ENCODE measurements at places on chromosomes 1 and 21.

- no peak for DNase-seq
Observed at GRCh38 chr1:24770881-24771280, 25.6 kb downstream of the CLIC4 start.

DNA sequence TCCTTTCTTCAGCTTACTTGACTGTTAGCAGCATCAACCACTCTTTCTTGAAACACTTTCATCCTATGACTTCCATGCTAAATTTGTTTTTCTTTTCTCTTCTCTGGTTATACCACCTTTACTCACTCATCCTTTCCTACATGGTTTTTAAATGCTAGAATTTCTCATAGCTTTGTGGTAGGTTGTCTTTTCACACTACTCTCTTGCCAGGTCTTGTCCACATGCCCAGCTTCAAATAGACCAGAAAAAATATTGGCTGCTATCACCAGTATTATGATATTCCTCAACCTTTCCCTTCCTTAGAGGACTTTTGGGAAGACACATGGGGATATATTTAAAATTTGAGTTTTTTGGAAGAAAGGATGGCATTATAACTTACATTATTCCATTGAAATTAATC is 48.8 kb downstream of the PPP1R12B start:
- DNase-seq, result no peak

GRCh38 chr1:26028490-26028980 is 7.0 kb downstream of the EXTL1 start:
- DNase-seq, result no peak

DNA sequence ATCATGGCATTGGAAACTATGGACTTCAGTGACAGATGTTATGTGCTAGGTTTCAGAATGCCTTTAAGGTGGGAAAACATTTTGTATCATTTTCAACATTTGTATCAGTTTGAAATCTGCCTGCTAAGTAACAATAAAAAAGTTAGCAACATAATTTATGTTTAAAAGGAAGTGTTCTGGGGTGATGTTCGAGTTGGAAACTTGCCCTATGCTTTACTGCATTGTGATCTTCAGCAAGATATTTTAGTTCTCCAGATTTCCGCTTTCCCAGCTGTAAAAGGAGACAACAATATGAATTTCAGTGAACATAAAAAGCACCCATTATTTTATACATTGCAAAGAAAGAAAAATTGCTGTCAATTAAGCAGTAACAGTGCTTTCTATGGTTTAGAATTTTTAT is 187.4 kb downstream of the DISC1 start:
- no peak for DNase-seq

DNA sequence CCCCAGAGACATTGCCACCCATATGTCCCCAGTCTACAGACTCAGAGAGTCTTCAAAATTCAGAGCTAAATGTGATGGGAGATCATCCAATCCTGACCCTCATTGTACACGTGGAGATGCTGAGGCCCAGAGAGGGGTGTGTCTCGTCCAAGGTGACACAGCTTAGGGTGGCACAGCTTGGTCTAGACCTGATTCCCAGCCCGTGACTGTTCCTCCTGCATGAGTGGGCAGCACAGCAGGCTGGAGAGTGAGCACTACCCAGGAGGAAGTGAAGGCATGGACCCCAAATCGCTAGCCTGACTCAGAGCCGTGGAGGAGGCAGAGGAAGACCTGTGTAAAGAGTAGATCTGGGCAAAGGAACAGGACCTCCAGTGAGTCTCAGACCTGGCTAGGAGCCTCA is 16.4 kb downstream of the S100A7 start:
- no peak for DNase-seq

DNA sequence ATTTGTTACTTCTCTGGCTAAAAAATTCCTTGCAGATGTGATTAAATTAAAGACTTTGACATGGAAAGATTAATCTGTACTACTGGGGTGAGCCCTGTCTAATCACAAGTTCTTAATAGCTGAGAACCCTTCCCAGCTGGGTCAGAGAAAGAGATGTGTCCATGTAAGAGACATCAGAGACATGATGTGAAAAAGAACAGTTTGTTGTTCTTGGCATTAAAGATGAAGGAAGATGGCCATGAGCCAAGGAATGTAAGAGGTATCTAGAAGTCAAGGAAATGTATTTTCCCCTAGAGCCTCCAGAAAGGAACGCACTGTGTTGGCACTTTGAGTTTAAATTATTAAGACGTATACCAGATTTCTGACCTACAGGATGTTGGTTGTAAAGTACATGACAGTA is 1271.5 kb upstream of the PRMT6 start:
- no peak for DNase-seq

GRCh38 chr1:35598895-35599294 is 25.8 kb downstream of the TFAP2E start:
- no peak for DNase-seq

DNA sequence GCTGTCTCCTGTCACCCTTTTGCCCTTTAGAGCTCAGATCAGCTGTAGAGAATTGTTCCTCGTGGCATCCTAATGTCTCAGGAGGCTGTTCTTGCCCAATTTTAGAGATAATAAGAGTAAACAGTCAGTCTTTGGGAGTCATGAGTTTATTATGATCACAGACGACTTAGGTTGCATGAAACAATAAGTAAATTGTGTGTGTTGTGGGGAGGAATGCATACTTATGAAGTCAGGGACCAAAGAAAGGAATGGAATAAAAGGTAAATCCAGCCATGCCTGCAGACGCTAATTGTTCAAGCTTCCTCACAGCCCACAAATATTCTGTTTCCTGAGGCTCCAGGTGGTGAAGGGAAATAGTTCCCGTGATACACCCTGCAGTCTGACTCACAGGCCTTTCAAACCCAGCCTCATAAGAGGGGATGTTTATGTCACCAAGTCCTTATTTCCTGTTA is 897 bp downstream of the EPHX4 start:
- DNase-seq, result peak; percentile 1

- no peak for DNase-seq
Observed at GRCh38 chr1:185696422-185697150, 37.6 kb upstream of the HMCN1 start.

DNA sequence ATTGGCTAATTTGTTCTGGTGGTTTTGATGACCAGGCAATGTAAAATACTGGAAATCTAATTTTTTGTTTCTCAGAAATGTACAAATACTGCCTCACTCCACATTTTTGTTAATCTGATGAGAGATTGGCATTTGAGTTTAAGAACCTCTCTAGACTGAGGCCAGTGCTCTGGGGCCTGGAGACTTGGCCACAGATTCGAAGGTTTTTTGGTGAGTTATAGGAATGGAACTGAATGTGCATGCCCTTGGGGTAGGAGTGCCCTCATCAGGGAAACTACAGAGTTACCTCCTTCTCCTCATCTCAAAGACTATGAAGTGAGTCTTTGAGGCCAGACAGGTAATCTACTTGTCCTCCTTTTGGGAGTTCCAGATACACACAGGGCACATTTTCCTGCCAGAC is 347.9 kb downstream of the LTN1 start:
- no peak for DNase-seq

- no peak for DNase-seq
Observed at GRCh38 chr1:110771245-110772022, 96.7 kb upstream of the KCNA3 start.

DNA sequence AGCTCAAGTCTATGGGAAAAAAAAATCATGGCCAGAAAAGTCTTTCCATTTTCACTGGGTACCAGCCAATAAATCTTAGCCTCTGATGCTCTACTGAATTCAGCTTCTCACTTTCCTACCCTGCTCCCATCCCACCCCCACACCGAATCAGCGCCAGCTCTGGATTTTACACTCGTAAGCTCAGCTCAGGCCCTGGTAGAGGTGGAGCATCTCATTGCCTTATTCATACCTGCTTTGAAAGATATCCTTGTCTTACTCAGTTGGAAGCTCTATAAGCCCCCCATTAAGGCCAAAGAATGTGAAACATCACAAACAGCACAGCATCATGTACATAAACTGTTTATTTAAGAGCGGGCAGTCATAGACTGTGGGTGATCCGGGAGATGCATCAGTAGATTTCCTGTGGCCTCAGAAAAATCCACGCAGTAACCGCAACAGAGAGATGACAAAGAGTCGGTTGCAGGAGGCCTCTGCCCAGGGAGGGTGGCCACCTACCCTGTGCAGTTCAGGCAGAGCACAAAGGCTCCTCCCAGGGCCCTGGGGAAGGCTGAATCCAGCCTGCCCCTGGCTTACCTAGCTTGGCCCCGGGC is 36.4 kb upstream of the ETS2 start:
- DNase-seq, result no peak

DNA sequence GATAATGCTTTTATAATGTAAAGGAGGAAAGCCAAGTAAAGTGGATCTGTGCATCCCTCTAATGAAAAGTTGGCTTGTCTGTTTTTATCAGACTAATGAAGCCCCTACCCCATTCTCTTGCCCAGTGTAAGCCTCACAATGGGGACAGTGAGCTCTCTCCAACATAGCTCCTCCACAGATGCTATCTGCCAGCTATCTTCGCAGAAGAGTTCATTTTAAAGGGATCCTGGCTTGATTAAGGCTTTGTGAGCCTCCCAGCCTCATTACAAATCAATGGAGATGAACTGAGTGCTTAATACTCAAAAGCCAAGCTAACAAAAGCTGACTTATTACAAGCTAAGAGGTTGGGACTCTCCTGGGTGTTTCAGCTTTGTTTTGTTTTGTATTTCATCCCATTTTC is 514.7 kb downstream of the NUF2 start:
- no peak for DNase-seq

GRCh38 chr1:116781034-116781433 is 26.8 kb downstream of the CD2 start:
- no peak for DNase-seq

- no peak for DNase-seq
Observed at GRCh38 chr1:209802780-209803152, 3.2 kb downstream of the IRF6 start.

Data from SK-N-DZ (cell line).